Caco-2 (cell line): ENCODE measurements at places on chromosomes 7 and 10.

GRCh38 chr10:116109481-116109880, 163.5 kb downstream of the GFRA1 start:
- DNase-seq, result no peak

DNA sequence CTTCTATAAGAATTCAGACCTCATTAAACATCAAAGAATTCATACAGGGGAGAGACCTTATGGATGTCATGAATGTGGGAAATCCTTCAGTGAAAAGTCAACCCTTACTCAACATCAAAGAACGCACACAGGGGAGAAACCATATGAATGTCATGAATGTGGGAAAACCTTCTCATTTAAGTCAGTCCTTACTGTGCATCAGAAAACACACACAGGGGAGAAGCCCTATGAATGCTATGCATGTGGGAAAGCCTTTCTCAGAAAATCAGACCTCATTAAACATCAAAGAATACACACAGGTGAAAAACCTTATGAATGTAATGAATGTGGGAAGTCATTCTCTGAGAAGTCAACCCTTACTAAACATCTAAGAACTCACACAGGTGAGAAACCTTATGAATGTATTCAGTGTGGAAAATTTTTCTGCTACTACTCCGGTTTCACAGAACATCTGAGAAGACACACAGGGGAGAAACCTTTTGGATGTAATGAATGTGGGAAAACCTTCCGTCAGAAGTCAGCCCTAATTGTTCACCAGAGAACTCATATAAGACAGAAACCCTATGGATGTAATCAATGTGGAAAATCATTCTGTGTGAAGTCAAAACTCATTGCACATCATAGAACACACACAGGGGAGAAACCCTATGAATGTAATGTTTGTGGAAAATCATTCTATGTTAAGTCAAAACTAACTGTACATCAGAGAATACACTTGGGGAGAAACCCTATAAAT, 24.1 kb downstream of the ZNF37A start:
- DNase-seq, result no peak

GRCh38 chr7:47318395-47319182, 263.3 kb downstream of the TNS3 start:
- DNase-seq, result no peak

- DNase-seq, result no peak
Observed at GRCh38 chr7:158357106-158357897, 230.3 kb downstream of the PTPRN2 start.

GRCh38 chr10:10794791-10795191, 222.9 kb upstream of the CELF2 start:
- no peak for DNase-seq

DNA sequence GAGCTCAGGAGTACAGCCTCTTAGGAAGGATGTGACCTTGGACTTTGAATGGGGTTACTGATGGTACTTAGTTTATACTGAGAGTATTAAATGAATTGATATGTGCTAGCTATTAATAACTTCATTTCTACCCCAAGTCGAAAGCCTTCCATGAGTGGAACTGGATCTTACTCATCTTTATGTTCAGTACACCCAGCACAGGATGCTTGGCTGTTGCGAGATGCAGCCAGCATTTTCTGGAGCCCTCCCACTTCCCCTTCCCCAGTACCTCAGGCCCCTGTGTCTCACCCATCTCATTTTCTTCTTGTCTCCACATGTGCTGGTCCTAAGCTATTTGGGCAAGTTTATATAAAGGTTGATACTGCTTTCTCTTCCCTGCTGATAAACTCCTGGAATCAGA, 7.2 kb downstream of the UPP1 start:
- no peak for DNase-seq

DNA sequence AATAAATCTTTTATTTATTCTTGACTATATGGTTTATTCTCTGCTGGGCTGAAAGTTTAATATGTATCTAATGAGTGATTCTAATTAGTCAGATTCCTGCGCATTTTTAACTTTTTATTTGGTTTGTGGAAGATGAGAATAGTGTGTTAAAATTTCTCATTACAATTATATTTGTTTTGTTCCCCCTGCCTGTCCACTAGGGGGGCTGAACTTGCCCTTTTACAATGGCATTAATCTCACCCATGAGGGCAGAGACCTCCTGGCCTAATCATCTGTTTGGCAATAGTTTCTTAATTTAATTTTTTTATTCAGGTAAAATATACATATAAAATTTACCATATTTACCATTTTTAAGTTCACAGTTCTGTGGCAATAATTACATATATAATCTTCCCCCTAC, 278.5 kb upstream of the NPY start:
- no peak for DNase-seq

GRCh38 chr7:83610649-83611304, 38.2 kb downstream of the SEMA3E start:
- DNase-seq, result no peak

GRCh38 chr7:108367946-108368345, 88.3 kb downstream of the NRCAM start:
- no peak for DNase-seq

DNA sequence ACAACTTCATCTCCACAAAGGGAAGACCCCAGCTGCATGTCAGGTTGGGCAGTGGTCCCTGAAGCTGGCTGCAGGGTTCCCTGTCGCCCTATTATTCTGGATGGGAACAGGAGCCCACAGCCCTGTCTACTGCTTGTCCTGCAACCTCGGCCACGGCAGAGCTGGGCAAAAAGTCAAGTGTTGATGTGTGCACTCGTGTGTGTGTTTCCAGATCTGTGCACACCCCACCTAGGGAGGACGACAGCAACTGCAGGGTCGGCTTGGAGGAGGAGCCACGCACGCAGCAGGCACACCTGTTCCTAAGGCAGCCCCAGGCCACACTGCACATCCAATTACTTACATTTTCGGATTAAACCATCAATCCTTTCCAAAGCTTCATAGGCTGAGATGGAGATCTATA, 23.6 kb downstream of the PITRM1 start:
- DNase-seq, result no peak

DNA sequence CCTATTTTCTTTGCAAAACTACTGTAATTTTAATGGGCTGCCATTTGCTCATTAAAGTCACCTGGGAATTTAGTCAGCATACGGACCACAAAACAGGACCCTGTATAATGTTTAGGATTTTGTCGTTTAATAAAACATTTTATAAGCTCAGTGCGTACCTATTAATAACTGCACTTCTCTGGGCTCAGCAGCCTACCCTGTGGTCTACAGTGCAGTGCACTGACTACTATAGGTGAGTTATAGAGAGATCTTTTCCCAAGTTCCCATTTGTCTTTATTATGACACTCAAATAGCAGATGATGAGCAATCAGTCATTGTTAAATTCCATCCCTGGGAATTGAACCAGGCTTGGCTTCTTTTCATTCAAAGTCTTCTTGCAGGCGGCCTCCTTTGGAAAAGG, 433.4 kb upstream of the NFE2L3 start:
- DNase-seq, result no peak

DNA sequence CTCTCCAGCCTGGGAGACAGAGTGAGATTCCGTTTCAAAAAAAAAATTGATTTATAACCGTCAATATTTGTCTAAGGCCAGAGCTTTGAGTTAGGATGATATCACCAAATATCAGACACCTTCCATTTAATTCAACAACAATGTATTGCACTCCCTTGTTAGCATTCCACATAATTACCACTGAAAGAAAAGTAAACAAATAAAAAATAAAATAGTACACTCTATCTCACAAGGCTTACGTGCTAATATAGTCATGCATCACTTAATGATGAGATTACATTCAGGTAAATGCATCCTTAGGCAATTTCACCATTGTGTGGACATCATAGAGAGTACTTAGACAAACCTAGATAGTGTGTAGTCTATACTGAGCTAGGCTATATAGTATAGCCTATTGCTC, 127.6 kb upstream of the RHOBTB1 start:
- no peak for DNase-seq

- no peak for DNase-seq
Observed at GRCh38 chr7:137969828-137970227, 32.1 kb downstream of the CREB3L2 start.

DNA sequence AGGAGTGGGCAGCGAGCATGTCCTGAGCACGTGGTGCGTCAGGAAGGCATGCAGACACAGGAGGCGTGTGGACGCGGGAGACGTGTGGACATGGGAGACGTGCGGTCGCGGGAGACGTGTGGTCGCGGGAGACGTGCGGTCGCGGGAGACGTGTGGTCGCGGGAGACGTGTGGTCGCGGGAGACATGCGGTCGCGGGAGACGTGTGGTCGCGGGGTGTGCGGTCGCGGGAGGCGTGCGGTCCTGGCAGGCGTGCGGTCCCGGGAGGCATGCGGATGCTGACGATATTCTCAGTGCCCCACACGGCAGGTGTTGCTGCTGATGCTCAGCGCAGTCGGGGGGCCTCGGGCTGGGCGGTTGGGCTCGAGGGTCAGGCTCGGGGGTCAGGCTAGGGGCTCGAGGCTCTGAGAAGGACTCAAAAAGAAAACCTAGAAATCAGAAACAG, 94.2 kb downstream of the NKX6-2 start:
- peak; percentile 24 for DNase-seq

GRCh38 chr7:141700848-141701371, 1.1 kb downstream of the DENND11 start:
- no peak for DNase-seq

DNA sequence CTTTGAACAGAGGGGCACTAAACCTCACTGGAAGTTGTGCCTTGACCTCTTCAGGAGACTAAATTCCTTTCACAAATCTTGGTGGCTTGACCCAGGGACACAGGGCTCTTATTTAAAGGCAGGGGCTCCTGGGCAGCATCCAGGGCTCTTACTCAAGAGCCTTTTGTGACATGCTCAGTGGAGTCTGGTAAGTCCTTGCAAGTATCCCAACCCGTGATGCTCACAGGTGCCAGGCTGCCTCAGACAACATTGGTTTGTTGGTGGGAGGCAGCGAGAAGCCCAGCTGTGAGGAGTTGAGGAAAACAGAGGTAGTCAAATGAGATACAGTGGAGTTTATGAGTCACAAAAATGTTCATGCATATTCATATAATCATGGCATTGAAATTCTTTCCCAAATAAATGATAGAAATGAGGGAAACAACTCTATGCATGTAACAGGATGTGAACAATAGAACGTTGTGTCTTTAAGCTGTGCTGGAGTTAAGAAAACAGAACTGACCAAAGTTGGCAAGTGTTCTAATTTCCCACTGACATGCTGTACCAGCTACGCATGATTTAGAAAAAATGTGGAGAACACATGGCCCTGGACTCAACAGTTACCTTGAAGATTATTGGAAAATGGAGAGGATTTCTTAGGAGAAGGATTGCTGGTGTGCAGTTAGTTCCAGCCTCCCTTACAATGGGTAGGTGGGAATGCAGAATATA, 654.5 kb upstream of the COBL start:
- DNase-seq, result no peak

DNA sequence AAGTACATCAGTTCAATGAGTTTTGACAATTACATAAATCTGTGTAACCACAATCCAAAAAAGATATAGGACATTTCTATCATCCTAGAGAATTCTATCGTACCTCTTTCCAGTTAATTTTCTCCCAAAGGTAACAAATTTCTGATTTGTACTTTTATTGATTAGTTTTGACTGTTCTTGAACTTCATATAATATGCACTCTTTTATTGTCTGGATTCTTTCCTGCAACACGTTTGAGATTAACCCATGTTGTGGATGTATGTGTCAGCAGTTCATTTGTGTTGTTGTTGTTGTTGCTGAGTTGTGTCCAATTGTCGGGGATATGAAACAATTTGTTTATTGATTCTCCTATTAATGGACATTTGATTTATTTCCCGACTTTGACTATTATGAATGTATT, 145.9 kb upstream of the WDR11 start:
- DNase-seq, result no peak

- DNase-seq, result no peak
Observed at GRCh38 chr7:14962778-14963177, 60.2 kb upstream of the DGKB start.

DNA sequence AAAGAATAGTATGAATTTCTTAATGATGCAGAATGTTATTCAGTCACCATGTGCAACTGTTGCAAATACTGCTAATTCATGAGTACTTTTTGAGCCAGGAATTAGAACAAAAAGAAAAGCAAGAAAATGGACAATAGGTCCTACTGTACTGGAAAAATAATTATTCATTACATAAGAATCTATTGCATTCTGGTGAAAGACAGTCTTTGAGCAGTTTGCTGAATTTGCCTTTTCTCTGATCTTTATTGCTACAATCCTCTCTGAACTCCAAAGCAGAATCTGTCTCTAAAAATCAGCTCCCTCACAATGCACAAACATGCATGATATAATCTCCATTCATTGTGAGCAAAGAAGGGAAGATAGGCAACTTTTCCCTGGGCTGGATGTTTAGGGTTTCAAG, 12.8 kb downstream of the IFIT2 start:
- no peak for DNase-seq

GRCh38 chr10:44004913-44005787, 356.5 kb upstream of the ZNF32 start:
- no peak for DNase-seq

DNA sequence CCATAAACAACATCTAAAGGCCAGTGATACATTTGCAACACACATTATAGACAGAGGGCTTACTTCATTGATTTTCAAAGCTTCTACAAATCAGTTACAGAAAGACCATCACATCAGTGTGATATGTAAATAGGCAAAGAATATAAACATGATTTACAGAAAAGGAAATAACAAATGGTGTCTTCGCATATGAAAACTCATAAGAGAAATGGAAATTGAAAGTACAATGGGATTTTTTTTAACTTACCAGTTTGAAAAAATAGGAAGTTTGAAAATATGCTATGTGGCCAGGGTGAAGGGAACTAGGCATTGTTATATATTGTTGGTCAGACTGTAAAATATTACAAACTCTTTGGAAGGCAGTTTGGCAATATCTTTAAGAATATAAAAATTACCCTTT, 27.3 kb downstream of the SEC23IP start:
- no peak for DNase-seq

DNA sequence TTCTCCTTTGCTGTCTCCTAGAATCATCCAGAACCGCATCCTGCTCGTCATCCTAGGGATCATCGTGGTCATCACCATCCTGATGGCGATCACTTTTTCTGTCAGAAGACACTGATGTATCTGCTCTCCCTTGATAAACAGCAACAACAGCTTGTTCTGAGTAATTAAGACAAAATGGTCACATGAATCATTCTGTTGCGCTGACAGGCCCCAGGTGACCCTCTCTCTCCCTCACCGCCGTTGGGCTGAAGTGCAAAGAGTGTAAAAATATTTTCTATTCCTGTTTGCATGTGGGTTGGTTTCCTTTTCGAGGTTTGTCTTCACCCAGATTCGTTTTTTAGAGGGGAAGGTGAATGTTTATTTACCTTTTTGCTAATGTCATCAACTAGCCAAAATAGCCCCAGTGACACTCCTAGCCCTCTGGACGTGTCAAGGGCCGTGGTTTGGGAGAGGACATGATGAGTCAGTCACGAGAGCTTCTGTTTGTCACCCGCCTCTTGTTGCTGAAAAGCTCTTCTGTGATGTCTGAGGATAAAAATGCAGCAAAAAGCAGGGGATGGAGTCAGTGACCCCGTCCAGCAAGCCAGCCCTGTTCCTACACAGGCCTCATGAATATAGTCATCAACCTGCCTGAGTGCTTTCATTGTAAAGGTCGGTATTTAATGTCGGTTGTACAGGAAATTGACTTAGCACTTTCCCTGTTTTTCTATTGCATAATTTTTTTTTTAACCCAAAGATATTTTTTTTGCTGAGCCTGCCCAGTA, 134.6 kb upstream of the TCF7L2 start:
- no peak for DNase-seq
